ENCODE measurements at places on chromosomes 3 and 15. TPM values are rescaled to one million over a fixed set of nuclear protein-coding genes. Genes with fewer than 3 reads are reported as not detected.

The USP19 gene
- 91.7 TPM for total RNA-seq

The RPS27L gene
- 161 TPM for total RNA-seq

The RPP14 gene
- total RNA-seq, result 15.4 TPM

The NR1I2 gene
- total RNA-seq, result 0.39 TPM

The CRABP1 gene
- not detected for total RNA-seq

The ANKRD34C gene
- total RNA-seq, result not detected

The ZIC4 gene
- not detected for total RNA-seq

The ANKRD63 gene
- not detected for total RNA-seq

The GNAT1 gene
- total RNA-seq, result not detected

The COL8A1 gene
- not detected for total RNA-seq

The GOLGA8N gene
- total RNA-seq, result 8.2 TPM

The GPR160 gene
- 14.9 TPM for total RNA-seq

The XCR1 gene
- total RNA-seq, result not detected

The SOX2 gene
- total RNA-seq, result not detected

The CHDH gene
- total RNA-seq, result 0.47 TPM

The ZNF280D gene
- 44.5 TPM for total RNA-seq

The SLC15A2 gene
- 4.3 TPM for total RNA-seq

The TMEM266 gene
- total RNA-seq, result not detected

The PAQR9 gene
- not detected for total RNA-seq

The REC114 gene
- not detected for total RNA-seq

The DLL4 gene
- not detected for total RNA-seq

The MORC1 gene
- total RNA-seq, result not detected

Measured in CD4-positive, alpha-beta memory T cell (primary cell).